ENCODE measurements at places on chromosomes 3 and 15.

DNA sequence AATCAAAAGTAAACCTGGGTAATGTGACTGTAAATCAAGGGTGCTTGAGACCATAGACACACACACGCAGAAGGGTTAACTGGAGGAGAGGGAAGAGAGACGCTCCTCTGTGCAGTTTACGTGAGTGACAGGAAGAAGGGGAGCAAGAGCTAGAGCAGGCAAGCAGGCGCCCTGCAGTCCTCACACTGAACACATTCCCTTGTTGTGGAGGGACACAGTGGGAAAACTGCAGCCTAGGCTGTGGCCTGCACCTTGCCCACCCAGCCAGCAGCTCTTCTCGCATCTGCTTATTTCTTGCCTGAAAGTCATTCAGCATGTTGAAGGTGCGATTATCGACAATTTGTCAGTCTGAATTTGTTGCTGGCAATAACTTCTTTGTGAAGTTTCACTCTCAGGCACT lies 24.2 kb downstream of the SOX2 start:
- no peak for DNase-seq
- H3K4me1 ChIP-seq = no peaks in the 10 kb centered on the region
- H3K36me3 ChIP-seq = no peaks in the 10 kb centered on the region
- no peak overlapping the region for H3K4me3 ChIP-seq
- no peak overlapping the region for H3K27ac ChIP-seq

DNA sequence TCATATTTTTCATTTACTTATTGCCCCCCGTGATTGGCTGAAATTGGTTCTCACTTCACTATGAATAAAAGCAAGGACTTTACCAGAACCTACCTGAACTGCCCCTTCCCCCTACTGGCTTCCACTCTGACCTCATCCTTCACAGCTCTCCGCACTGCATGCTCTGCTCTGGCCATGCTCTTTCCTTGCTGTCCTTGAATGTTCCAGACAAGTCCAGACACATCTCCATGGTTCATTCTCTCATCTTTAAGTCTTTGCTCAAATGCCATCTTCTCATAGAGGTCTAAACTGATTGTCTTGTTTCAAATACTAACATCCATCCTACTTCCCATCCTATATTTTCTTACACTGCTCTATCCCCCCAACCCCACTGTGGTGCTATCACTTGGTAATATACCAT lies 129.4 kb downstream of the CHST2 start:
- H3K4me3 ChIP-seq = no peak overlapping the region
- H3K4me1 ChIP-seq = no peaks in the 10 kb centered on the region
- H3K36me3 ChIP-seq = no peaks in the 10 kb centered on the region
- DNase-seq = no peak

DNA sequence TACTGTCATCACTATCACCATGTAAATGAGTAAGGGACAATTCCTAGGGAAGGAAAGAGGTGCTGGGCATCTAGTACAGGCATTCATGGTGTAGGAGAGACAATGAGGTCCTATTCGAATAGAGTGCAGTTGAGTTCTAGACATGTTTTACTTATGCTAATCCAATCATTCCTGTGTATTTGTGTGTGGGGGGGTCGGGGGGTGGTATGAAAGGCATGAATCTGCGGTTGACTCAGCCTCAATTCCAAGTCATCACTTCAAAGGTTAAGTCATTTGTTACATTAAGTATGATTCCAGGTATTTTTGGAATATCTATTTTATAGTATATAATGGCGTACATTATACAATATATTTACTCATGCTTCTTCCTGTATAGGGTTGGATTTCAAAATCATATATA lies 163.1 kb upstream of the GALNT15 start:
- no peak overlapping the region for H3K27ac ChIP-seq
- H3K36me3 ChIP-seq = no peaks in the 10 kb centered on the region
- no peaks in the 10 kb centered on the region for H3K4me1 ChIP-seq
- no peaks in the 10 kb centered on the region for H3K27me3 ChIP-seq

DNA sequence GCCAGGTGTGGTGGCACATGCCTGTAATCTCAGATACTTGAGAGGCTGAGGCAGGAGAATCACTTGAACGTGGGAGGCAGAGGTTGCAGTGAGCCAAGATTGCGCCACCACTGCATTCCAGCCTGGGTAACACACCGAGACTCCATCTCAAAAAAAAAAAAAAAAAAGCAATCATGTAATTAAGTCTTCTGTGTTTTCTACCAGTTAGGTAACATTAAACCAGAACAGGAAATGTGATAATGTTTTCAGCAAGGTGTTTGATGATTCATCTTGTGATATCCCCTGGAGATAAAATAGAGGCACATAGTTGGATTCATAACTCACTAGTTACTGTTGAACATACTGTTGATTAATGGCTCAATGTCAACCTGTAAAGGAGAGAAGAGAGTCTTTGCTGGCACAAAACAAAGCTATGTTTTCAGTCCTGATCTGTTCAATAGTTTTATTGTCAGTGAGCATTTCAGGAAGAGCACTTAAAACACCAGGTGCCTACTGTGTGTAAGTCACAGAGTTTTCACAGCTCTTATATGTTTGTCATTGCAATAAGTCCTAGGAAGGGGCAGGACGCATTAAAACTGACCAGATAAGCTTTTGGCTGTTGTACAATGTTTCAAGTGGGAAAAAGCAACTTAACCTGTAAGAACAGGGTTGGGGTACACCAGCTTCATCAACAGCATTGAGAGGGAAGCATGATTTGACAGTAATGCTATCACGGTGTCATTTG lies 19.5 kb downstream of the DNAJB11 start:
- H3K27me3 ChIP-seq = no peaks in the 10 kb centered on the region
- no peak overlapping the region for H3K27ac ChIP-seq
- H3K36me3 ChIP-seq = no peaks in the 10 kb centered on the region
- DNase-seq = no peak
- no peak overlapping the region for H3K4me3 ChIP-seq

- H3K4me3 ChIP-seq = no peak overlapping the region
- H3K27ac ChIP-seq = no peak overlapping the region
- DNase-seq = no peak
- H3K36me3 ChIP-seq = no peaks in the 10 kb centered on the region
- H3K4me1 ChIP-seq = peaks cover 2% of the 10 kb centered on the region
Observed at GRCh38 chr3:37731895-37732294, 129.8 kb upstream of the CTDSPL start.

GRCh38 chr15:75193976-75194375 lies 7.7 kb upstream of the C15orf39 start:
- no peaks in the 10 kb centered on the region for H3K27me3 ChIP-seq
- peaks cover 9% of the 10 kb centered on the region for H3K4me1 ChIP-seq
- H3K4me3 ChIP-seq = no peak overlapping the region
- H3K27ac ChIP-seq = no peak overlapping the region

DNA sequence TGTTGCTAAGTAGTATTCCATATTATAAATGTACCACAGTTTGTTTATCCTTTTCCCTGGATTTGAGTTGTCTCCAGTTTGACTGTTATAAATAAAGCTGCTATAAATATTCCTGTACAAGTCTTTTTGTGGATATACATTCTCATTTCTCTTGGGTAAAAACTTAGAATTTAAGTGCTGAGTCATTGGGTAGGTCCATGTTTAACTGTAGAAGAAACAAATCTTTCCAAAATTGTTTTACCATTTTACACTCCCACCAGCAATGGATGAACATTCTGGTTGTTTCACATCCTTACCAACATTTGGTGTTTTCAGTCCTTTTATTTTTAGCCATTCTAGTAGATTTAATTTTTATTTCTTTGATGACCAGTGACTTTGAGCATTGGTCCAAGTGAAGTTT lies 74.0 kb upstream of the TNFAIP8L3 start:
- DNase-seq = no peak
- no peaks in the 10 kb centered on the region for H3K27me3 ChIP-seq
- H3K4me1 ChIP-seq = peaks cover 5% of the 10 kb centered on the region
- no peak overlapping the region for H3K4me3 ChIP-seq

GRCh38 chr15:65869954-65870871 lies 922 bp downstream of the RAB11A start:
- DNase-seq = peak; percentile 17
- peaks cover 5% of the 10 kb centered on the region for H3K4me1 ChIP-seq
- peak overlapping the region; percentile 91 for H3K27ac ChIP-seq
- no peaks in the 10 kb centered on the region for H3K36me3 ChIP-seq
- no peaks in the 10 kb centered on the region for H3K27me3 ChIP-seq
- peak overlapping the region; percentile 96 for H3K4me3 ChIP-seq

GRCh38 chr15:27707257-27707656 lies 391.9 kb downstream of the OCA2 start:
- no peaks in the 10 kb centered on the region for H3K36me3 ChIP-seq
- no peak for DNase-seq
- no peak overlapping the region for H3K4me3 ChIP-seq
- H3K27ac ChIP-seq = no peak overlapping the region
- no peaks in the 10 kb centered on the region for H3K4me1 ChIP-seq

GRCh38 chr15:58760385-58761009 lies 10.6 kb upstream of the MINDY2 start:
- H3K36me3 ChIP-seq = no peaks in the 10 kb centered on the region
- DNase-seq = no peak
- no peaks in the 10 kb centered on the region for H3K4me1 ChIP-seq

All from ovary (tissue), 10 donors.